Osteoblast (primary cell): ENCODE measurements at places on chromosomes 13 and 19. TPM values are rescaled to one million over a fixed set of nuclear protein-coding genes. Genes with fewer than 3 reads are reported as not detected.
A peak's percentile ranks its signal among the peaks of the same experiment; 100 is the strongest.

- DNase-seq: peak; percentile 91
These were observed 46.4 kb upstream of the SHKBP1 start for GRCh38 chr19:40530091-40530901.

The ZNF285 gene
- 5.3 and 5.8 TPM in 2 replicates for total RNA-seq

DNA sequence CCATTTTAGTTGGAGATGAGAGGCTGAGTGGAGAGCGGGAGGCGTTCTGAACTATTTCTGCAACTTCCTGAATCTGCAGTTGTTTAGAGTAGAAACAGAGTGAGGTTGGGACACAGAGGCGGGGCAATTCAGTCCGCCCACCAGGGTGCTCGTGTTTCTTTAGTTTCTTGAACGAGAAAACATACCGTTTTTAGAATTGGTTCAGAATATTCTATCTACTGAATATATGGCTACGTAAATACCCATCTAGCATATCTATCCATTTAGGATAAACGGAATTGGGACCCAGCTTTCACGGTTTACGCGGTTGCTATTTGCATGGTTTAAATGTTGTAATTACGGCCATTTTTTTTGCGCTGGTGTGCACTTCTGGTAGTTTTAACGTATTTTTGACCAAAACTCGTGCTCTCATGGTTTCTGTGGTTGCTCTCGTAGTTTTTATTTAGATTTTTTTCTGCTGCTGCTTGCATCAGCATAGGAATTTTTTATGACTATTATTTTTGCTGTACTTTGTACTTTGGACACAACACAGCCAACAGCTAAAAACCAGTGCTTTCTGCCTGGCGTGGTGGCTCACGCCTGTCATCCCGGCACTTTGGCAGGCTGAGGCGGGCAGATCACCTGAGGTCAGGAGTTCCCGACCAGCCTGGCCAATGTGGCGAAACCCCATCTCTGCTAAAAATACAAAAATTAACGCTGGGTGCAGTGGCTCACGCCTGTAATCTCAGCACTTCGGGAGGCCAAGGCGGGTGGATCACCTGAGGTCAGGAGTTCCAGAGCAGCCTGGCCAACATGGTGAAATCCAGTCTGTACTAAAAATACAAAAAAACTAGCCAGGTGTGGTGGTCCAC is 32.7 kb downstream of the TIMM13 start:
- DNase-seq: peak; percentile 86

The PLA2G4C gene
- total RNA-seq: 3.2 and 4.3 TPM in 2 replicates

DNA sequence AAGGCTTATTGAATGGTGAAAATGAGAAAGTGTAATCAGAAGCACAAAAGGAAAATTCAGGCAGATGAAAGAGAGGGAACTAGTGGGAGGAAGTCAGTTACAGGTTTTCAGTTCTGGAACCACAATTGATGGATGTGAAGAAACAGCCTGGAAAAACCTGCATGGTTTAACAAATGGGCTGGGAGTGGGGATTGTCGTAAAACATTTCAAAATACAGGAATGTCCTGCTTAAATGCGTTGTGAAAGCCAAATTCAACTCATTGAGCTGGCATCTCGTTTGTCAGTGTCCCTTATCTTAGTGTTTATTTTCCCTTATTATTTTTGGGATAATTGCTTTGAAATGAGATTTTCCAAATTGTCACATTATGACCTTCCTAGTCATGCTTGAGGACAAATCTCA is 106.5 kb upstream of the RFC3 start:
- no peak for DNase-seq

The CCL25 gene
- not detected in 2 replicates for total RNA-seq

The KLHL1 gene
- total RNA-seq: not detected in 2 replicates

GRCh38 chr13:34731486-34731885 is 210.6 kb upstream of the NBEA start:
- no peak for DNase-seq

GRCh38 chr19:8608941-8609278 is 1.6 kb downstream of the ADAMTS10 start:
- DNase-seq: peak; percentile 82

The ONECUT3 gene
- not detected in 2 replicates for total RNA-seq

DNA sequence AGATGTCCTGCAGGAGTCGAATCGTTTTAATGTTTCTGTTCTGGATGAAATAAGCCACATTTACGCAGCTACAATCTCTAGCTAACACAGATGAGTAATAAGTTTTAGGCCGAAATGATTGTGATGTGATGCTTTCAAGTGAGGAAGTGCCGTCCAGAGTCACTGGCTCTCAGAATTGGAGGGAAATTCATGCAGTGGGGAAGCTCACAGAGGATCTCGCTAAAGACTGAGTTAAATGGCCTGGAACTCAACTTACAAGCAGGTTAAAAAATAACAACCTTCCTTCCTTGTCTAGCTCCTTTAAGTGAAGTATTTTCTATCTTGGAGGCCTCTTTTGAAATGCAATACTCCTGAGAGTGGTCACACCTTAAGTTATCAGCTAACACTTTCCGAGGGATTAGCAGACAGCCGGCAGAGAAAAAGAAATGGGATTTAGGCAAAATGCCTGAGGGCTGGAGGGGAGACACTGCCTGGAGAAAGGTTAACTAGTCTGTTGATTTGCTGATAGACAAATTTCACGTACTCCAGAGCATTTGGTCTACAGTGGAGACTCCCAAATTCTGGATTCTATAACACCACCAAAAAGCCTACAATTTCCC is 74.2 kb downstream of the IRS2 start:
- no peak for DNase-seq

The TUBB4A gene
- total RNA-seq: not detected in 2 replicates

The NANOS3 gene
- 0.59 TPM in 1 of 2 replicates, not detected in the other for total RNA-seq

GRCh38 chr13:95251641-95252040 is 49.6 kb downstream of the ABCC4 start:
- DNase-seq: no peak

DNA sequence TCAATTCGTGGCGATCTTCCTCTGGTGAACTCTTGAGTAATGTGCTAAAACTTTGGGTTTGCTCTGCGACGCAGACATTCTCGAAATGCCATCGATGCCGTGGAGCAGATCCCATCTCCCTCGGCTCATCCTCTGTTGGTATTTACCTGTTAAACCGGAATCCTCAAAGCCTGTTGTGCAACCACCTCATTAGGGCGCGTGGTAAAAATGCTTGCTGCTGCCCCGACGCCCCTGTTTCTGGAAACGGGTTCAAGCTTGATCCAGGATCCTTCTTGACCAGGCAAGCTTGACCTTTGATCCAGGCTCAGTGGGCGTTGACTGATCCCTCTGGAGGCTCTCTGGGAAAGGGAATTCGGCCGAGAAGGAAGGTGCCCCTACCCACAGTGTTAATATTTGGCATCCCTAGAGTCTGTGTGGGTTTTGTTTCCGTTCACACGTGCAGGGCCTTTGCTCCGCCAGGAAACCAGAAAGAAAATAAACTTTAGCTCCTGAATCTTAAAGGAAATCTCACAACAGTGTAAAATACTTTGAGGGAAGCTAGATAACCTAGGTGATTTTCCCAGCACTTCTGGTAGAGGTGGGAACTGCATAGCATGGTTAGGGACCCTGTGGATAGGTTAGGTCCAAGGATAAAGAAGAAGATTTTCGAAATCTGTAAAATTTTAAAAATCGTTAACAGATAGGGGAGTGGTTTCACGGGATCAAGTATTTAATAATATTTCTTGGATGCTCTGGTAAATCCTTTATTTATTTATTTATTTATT is 1.1 kb downstream of the LSM14A start:
- peak; percentile 86 for DNase-seq

DNA sequence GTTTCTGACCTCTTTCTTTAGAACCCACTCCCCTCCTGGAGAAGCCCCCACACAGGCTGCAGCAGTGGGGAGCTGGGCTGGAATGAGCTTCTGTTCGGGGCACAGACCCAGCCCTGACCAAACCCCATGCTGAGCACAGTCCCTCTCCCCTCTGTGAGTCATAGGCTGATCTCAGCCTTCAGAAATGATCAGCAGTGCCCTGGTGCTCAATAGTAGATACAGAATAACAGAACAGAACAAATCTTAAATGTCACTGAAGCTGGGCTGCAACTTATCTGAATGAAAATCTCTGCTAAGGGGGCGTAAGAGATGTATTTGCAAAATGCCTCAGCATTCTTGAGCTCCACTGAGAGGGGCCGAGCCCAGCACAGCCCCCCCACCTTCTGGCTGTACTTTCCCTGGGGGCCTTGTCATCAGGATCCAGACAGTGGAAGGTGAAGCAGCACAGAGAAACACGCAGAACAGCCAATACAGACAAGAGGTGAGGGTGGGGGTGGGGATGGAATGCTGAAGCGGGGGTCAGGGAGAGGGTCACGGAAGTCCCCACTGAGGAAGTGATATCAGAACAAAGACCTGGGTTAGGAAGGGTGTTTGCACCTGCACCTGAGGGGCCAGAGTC is 9.9 kb downstream of the ZNF665 start:
- DNase-seq: peak; percentile 80

GRCh38 chr13:32984857-32985626 is 31.2 kb upstream of the KL start:
- DNase-seq: no peak

DNA sequence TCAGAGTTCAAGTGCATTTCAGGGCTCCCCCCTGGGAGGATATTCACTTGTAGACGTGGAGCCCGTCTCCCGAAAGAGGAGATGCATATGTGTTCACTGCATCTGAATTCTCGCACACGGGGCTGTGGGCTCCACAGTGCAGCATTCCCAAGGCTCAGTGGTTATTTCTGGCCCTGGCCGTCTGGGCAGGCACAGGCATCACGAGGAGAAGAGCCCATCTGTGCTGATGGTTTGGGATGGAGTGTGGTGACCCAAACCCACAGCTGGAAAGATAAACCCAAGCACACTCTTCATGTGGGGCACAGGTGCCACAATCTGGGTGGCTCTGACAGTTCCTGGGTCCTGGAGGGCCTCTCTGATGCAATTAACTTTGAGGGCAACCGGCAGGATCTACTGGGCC is 242.1 kb downstream of the TSHZ3 start:
- no peak for DNase-seq

DNA sequence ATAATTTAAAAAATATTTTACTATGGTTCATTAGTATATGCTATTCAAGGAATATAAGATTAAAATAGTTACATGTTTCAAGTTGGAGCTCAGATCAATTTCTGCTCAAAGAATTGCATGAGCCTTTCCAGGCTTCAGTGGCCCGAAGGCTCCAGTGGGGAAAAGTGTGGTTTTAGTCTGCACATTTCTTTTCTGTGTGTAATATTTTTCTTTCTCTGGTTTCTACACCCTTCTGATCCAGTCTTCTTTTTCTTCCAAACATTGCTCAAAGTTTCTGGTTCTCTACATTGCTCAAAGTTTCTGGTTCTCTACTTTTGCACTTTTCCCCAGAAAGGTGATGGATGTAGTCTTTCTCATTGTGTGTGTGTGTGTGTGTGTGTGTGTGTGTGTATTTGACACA is 64.7 kb upstream of the OXGR1 start:
- DNase-seq: no peak

GRCh38 chr13:79194727-79195126 is 211.3 kb downstream of the RBM26 start:
- DNase-seq: no peak

GRCh38 chr19:30512176-30513081 is 140.2 kb downstream of the ZNF536 start:
- DNase-seq: no peak

- DNase-seq: peak; percentile 87
These were observed 4.4 kb downstream of the CILP2 start for GRCh38 chr19:19542507-19542906.

GRCh38 chr19:46631481-46631880 is 4.5 kb downstream of the GNG8 start:
- DNase-seq: peak; percentile 87

- DNase-seq: no peak
These were observed 256.5 kb downstream of the UQCRFS1 start for GRCh38 chr19:28956421-28956820.

- peak; percentile 43 for DNase-seq
These were observed 11.6 kb upstream of the RETN start for GRCh38 chr19:7657131-7657751.

GRCh38 chr13:30266756-30267155 is 40.6 kb downstream of the KATNAL1 start:
- DNase-seq: no peak

- no peak for DNase-seq
These were observed 44.3 kb upstream of the F7 start for GRCh38 chr13:113061271-113061625.

- DNase-seq: no peak
These were observed 428.5 kb downstream of the IRS2 start for GRCh38 chr13:109357751-109358471.

GRCh38 chr19:3013263-3013725 is 15.8 kb downstream of the TLE2 start:
- DNase-seq: peak; percentile 66

DNA sequence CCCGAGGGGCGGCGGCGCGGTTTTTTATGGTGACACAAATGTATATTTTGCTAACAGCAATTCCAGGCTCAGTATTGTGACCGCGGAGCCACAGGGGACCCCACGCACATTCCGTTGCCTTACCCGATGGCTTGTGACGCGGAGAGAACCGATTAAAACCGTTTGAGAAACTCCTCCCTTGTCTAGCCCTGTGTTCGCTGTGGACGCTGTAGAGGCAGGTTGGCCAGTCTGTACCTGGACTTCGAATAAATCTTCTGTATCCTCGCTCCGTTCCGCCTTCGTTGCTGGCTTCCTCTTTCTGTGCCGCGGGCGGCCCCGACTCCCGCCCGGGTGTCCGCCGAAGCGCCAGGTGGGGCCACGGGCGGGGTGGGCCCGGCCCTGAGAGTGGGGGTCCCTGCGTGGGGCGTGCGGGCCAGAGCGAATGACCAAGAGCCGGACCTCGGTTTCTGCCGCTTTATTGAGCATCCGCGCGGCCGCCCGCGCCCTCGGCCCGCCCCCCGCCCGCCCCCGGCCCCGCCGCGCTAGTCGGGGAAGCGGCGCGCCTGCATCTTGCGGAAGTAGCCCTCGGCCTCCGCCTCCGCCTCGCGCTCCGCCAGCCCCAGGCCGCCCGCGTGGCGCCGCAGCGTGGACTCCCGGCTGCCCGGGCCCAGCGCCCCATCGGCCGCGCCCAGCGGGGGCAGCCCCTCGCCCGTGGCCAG is 9.6 kb downstream of the PLPPR3 start:
- DNase-seq: no peak

DNA sequence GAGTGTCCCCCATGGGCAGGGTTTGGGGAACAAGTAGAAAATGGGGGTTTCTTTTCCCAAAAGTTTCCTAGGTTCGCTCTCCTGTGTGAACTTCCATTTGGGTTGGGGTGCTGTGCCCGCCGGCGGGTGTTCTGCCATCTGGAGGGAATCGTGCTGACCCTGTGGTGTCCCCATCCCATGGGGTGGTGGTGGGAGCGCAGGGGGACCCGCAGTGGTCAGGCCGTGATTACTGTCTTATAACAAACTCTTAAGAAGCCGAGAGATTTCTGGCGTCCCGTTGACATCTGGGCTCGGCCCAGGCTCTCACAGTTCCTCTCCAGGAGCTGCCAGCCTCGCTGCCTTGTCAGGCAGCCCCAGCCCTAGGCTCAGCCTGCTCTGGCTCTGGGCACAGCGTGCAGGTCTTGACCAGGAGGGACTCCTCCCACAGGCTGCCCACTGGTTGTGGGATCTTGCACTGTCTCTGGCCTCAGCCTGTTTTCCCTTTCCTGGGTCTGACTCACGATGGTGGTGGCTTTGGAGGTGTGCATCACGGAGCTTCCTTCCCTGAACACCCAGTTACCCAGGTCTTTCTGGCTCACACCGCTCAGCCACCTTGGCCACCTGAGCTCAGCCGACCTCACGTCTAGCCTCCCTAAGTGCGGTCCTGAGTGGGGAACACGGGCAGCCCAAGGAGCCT is 34.5 kb downstream of the PLEKHJ1 start:
- DNase-seq: no peak

The ZNF665 gene
- total RNA-seq: 2.9 and 3.8 TPM in 2 replicates

- DNase-seq: peak; percentile 98
These were observed 710 bp upstream of the BTBD2 start for GRCh38 chr19:2016041-2016807.

- no peak for DNase-seq
These were observed 69.7 kb upstream of the GPR183 start for GRCh38 chr13:99376924-99377323.

The CLEC17A gene
- under 0.01 TPM in 1 of 2 replicates, not detected in the other for total RNA-seq

- DNase-seq: no peak
These were observed 2.1 kb downstream of the TRIM13 start for GRCh38 chr13:49998714-49999624.
